ENCODE measurements at places on chromosomes 1 and 21. TPM values are rescaled to one million over a fixed set of nuclear protein-coding genes. Genes with fewer than 3 reads are reported as not detected.

CYP4B1 gene
- not detected for total RNA-seq

GABPB2 gene
- 13.8 TPM for total RNA-seq

SSX2IP gene
- 4.5 TPM for total RNA-seq

PPIAL4G gene
- 0.42 TPM for total RNA-seq

RUNX3 gene
- 141 TPM for total RNA-seq

MNDA gene
- 14.2 TPM for total RNA-seq

TRABD2B gene
- total RNA-seq, result not detected

BLACAT1 gene
- total RNA-seq, result not detected

ANGPTL3 gene
- total RNA-seq, result not detected

TTLL7 gene
- 0.12 TPM for total RNA-seq

THEM5 gene
- not detected for total RNA-seq

ZNF683 gene
- not detected for total RNA-seq

VANGL2 gene
- total RNA-seq, result 5.5 TPM

FCRL2 gene
- total RNA-seq, result 51.6 TPM

HORMAD1 gene
- total RNA-seq, result 1.4 TPM

GRCh38 chr1:118217141-118217838, 32.3 kb upstream of the SPAG17 start:
- no peak for DNase-seq

DNA sequence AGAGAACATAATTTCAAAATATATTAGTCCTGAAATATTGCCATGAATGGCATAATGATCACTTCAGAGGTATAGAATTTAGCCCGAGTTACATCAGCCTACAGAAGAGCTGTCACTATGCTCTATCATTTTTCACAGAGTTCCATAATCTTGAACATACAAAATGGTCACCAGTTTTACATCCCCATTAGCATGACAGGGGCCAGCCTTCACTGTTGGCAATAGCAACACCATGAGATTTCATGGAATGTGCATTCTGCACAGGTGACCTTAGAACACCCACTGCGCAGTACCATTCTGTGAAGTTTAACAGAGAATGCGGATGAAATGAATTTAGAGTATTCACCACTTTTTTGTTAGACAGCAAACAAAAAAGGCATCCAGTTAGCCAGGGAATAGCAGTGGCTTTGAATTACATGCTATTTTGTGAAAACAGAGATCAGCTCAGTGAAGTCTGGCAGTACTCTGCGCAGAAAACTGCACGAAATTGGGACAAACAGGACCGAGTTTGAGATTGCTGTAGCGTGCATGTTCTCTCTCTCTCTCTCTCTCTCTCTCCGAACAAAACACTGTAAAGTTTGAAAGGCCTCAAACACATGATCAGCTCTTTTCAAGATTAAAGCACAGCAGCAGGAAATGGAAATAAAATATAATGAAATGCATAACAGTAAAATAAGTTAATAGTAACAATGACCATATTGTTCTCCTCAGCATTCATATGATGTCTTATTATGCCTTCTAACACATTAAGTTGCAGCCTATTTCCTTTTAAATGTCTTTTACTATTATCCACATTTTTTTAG, 349.3 kb downstream of the USH2A start:
- DNase-seq, result no peak

DNA sequence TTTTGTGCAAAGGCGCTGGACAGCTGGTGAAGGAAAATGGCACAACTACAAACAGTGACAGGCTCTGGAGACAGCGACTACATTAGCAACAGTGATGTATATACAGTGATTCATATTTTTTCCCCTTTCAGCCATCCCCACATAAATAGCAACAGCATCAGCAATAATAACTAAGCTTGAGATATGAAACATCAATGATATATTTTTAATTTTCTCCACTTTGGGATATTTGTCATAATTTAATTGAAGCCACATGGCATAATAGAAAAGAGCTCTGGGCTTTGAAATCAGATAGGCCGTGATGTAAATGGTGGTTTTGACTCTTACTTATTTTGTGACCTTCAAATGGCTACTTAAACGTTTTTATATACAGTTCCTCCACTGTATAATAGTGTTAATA, 764.3 kb upstream of the PRMT6 start:
- no peak for DNase-seq

- no peak for DNase-seq
Measured at GRCh38 chr1:39174390-39175081, 30.0 kb upstream of the MACF1 start.

DNA sequence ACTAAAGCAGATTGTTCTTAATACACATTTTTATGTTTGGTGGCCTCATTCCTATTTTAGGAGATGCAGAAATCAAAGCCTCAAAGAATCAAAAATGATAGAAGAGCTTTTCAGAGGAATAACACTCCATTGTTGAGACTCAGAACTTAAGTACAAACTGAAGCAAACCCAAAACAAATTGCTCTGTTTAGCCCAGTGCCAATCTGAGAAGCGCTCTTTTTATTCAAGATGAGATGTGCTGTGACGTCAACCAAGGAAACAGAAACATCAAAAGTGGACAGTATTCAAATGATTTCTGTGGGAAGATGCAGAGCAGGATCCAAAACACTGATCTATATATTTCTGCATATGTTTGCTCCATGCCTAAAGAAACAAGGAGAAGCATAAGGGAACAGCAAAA, 18.0 kb downstream of the COLGALT2 start:
- no peak for DNase-seq

DNA sequence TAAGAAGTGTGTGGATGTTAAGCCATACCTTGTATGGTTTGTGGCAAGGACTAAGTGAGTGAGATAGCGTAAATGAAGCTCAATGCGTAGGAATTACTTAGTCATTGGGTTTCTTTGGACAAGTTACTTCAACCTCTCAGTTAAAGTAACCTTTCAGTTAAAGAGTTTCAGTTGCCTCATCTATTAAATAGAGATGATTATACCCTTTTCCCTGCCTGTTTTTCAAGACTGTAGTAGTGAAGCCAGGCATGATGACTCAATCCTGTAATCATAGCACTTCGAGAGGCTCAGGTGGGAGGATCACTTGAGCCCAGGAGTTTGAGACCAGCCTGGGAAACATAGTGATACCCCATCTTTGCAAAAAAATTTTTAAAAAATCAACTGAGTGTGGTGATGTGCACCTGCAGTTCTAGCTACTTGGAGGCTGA, 6.3 kb downstream of the ZMPSTE24 start:
- no peak for DNase-seq

GRCh38 chr1:186617926-186618325, 62.3 kb downstream of the PTGS2 start:
- no peak for DNase-seq

DNA sequence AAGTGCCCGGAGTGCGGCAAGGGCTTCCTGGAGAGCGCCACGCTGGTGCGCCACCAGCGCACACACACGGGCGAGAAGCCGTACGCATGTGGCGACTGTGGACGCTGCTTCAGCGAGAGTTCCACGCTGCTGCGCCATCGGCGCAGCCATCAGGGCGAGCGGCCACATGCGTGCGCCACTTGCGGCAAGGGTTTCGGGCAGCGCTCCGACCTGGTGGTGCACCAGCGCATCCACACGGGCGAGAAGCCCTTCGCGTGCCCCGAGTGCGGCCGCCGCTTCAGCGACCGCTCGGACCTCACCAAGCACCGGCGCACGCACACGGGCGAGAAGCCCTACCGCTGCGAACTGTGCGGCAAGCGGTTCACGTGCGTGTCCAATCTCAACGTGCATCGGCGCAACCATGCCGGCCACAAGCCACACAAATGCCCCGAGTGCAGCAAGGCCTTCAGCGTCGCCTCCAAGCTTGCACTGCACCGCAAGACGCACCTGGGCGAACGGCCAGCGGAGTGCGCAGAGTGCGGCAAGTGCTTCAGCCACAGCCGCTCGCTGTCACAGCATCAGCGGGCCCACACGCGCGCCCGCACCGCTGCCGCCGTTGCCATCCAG, 10.0 kb downstream of the ZNF672 start:
- no peak for DNase-seq

DNA sequence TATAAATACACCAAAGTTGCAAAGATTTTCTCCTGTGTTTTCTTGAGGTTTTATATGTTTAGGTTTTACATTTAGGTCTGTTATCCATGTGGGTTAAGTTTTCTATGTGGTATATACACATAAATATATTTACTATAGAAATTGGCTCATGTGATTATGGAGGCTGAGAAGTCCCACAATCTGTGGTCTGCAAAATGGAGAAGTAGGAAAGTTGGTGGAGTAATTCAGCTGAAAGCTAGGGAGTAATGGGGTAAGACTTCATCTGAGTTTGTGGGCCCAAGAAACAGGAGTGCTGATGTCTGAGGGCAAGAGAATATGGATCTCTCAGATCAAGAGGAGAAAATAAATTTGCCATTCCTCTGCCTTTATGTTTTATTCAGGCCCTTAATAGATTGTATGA, 146.0 kb downstream of the GPATCH2 start:
- DNase-seq, result no peak

GRCh38 chr1:3386205-3387002, 68.1 kb upstream of the ARHGEF16 start:
- DNase-seq, result no peak

- DNase-seq, result no peak
Measured at GRCh38 chr1:62304515-62304914, 14.7 kb downstream of the KANK4 start.

DNA sequence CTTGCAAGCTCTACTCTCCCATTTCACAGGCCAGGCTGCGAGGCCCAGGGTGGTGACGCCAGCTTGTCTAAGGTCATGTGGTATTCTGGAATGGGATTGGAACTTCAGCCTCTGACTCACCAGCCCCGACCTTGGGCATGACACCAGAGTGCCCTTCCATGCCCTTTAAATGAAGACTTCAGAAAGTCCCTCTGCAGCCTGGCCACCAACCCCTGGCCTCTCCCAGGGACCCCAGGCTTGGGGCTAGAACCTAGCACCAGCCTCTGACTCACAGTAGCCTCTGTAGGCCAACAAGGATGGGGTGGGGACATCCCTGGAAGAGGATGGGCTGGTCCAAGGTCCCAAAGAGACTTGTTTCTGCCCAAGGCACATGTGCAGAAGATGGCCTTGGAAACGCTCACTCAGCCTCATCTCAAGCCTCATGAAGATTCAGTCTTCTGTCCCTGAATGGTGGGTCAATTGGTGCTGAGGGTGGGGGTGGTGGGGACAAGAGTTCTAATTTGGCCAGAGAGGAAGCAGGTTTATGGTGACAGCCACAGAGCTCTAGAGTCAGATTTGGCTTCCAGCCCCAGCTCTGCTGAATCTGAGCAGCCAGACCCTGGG, 36.1 kb upstream of the RUNX3 start:
- DNase-seq, result no peak

DNA sequence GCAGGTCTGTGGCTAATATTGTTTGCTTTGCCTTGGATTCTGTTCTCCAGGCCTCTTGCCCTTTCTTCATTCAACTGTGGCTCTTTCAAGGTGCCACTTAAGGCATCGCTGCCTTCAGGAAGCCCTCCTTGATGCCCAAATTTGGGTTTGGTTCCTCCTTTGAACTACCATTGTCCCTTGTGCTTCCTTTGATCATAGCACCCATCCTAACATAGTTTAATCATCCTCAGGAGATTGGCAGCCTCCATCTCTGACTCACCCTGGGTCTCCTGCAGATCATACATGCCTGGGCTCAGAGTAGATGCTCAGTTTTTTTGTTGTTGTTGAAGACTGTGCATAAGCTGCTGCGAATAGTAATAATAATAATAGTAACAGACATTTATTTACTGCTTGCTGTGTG, 54.4 kb upstream of the ACOT11 start:
- DNase-seq, result no peak

- no peak for DNase-seq
Measured at GRCh38 chr1:183323849-183324683, 94.1 kb downstream of the NMNAT2 start.

GRCh38 chr1:228459091-228459993, 27.8 kb upstream of the RNF187 start:
- DNase-seq, result peak; percentile 22

DNA sequence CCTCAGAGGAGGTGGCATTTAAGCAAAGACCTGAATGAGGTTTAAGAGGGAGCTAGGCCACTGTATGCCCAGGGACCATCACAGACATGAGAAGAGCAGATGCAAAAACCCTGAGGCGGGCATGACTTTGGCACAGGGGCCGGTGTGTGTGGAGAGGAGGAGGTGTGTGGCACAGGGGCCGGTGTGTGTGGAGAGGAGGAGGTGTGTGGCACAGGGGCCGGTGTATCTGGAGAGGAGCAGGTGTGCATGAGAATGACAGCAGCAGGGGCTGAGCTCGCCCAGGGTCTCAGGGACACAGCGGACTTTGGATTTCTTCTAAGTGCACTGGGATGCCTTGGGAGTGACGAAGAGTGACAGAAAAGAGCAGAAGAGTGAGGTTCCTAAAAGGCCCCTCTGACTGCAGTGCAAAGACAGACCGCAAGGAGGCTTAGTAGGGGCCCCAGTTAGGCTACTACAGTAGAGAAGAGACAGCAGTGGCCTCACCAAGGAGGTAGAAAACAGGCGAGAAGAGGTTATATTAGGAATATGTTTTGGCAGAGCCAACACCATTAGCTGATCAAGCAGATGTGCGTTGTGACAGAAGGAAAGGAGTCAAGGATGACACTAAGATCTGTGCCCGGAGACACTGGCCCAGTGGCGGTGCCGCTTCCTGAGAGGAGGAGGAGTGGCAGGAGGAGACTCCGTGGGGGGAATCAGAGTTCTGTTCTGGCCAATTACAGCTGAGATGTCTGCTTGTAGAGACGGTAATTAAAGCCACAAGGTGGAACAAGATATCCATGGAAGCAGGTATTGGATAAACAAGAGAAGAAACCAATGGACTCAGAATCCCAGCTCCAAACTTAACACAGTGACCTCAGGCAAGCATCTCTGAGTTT, 18.4 kb downstream of the ZBTB17 start:
- no peak for DNase-seq

GRCh38 chr1:168861421-168862004, 132.5 kb upstream of the DPT start:
- no peak for DNase-seq

GRCh38 chr1:213987422-213987926, 299 bp upstream of the PROX1 start:
- no peak for DNase-seq

- no peak for DNase-seq
Measured at GRCh38 chr1:176801514-176802020, 338.6 kb downstream of the PAPPA2 start.

DNA sequence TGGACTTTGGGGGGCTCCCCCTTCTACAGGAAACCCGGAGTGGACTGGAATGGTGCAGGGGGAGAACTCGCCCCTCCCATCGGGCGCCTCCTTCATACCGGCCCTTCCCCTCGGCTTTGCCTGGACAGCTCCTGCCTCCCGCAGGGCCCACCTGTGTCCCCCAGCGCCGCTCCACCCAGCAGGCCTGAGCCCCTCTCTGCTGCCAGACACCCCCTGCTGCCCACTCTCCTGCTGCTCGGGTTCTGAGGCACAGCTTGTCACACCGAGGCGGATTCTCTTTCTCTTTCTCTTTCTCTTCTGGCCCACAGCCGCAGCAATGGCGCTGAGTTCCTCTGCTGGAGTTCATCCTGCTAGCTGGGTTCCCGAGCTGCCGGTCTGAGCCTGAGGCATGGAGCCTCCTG, at the start of gene TNFRSF14:
Gene TNFRSF14, plus strand, starts transcription at position 95 of the 401 bp plus-strand sequence. Its CDS starts 294 bp downstream, at position 389.
- DNase-seq, result peak; percentile 62

GRCh38 chr1:24732186-24732885, 12.9 kb upstream of the CLIC4 start:
- no peak for DNase-seq

GRCh38 chr1:232423591-232423990, 206.3 kb downstream of the SIPA1L2 start:
- no peak for DNase-seq

- no peak for DNase-seq
Measured at GRCh38 chr1:42935971-42936308, 22.7 kb downstream of the SLC2A1 start.
